ENCODE measurements at places on chromosomes 6 and 20.

GRCh38 chr20:51715856-51716185 lies 52.4 kb downstream of the ATP9A start:
- no peak for DNase-seq

DNA sequence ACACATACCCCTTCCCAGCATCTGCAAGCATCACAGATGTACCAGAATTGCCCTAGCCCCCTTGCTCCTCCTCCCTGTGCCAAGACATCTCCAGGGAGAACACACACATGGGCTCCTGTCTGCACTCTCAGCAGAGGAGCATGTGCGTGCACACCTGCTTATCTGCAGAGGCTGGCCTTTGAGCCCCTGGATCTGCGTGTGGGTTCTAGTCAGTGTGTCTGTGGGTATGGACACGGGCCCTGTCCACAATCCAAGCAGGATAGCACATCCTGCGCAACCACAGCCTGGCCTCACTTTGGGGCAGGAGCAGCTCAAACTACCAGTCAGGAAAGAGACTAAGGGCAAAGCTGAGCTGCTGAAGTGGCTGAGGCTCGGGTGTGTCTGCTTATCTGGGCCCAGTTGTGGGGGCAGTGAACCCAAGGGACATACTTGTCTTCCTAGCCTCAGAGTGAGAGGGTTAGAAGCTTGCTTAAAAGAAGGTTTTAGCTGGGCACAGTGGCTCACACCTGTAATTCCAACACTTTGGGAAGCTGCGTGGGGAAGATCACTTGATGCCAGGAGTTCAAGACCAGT lies 41.0 kb downstream of the HM13 start:
- DNase-seq: no peak

GRCh38 chr6:164396071-164397047 lies 913.0 kb downstream of the C6orf118 start:
- DNase-seq: no peak

- DNase-seq: peak; percentile 90
These were observed 9.2 kb downstream of the SLCO4A1 start for GRCh38 chr20:62651285-62652021.

DNA sequence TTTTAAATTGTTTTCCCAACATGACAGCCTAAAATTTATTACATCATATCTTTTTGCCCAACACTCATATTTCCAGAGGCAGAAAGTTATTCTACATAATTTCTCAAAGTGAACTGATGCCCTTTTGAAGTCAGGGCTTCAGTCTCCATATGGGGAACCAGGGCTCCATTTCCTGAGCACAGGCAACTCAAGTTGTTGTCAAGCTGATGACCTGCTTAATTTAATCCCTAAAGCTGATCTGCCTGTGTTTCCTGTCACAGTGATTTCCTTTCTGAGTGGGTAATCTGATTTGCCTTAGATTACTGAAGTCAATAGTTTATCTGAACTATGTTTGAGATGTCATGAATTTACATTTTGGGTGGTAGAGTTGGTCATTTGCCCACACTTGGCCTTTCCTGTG lies 932.1 kb upstream of the MANEA start:
- DNase-seq: no peak

- DNase-seq: peak; percentile 41
These were observed 7.1 kb downstream of the KIF13A start for GRCh38 chr6:17980329-17980728.

- DNase-seq: no peak
These were observed 885 bp upstream of the GZF1 start for GRCh38 chr20:23361119-23361475.
